ENCODE measurements at places on chromosomes 6 and 20.

- no peak for DNase-seq
Measured at GRCh38 chr20:19876828-19877460, 118.9 kb downstream of the RIN2 start.

GRCh38 chr6:166598441-166599138 is 12.1 kb upstream of the RAMACL start:
- DNase-seq: no peak

GRCh38 chr6:131038597-131039344 is 24.3 kb downstream of the EPB41L2 start:
- DNase-seq: no peak

DNA sequence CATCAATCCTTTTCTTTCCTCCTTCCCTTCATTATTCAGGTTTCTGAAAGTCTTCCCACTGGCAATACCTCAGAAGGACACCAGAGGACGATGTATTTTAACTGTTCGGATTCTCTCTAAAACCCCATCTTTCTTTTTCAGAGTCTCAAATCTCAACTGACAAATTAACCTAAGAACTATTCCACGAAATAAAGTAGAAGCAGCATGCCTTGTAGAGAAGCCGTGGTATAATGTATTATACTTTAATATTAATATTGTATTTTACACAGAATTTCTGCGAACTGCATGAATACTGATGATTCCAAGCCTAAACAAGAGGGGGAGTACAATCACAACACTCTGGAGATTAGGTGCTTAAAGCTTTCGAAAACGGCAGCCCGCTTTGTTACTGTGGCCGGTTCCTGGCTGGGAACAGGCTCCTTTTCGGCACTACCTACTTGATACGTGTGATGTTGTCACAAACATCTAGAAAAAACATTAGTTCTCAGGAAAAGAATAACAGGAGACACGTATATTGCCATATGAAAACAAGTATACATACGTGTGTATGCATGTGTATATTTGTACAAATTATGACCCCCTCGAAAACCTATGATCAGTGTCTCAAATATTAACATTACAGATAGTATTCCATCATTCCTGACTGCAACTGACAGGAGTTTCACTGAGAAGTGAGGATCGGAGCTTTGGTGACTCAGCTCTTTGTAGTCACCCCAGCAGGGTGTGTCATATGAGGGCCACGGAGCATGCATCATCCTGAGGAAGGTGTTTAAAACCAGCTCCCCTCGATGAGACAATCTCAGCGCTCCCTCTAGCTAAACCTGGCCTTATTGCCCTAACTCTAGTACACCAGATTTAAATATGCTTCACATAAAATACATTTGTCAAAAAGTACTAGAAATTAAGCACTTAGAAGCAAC is 319.7 kb upstream of the TCF21 start:
- DNase-seq: peak; percentile 24

- no peak for DNase-seq
Measured at GRCh38 chr6:82227770-82228169, 19.8 kb downstream of the IBTK start.

DNA sequence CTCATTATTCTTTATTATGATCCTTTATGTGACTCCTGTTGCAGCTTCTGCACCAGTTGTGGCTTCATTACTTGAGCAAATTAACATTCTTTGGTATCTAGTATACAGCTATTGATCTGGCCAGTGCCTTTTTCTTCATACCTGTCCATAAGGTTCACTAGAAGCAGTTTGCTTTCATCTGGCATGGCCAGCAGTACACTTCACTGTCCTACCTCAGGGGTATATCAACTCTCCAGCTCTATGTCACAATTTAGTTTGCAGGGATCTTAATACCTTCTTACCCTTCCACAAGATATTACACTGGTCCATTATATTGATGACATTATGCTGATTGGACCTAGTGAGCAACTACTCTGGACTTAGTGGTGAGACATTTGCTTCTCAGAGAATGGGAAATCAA is 46.6 kb downstream of the VTA1 start:
- no peak for DNase-seq
